ENCODE measurements at places on chromosomes 11 and 22.

DNA sequence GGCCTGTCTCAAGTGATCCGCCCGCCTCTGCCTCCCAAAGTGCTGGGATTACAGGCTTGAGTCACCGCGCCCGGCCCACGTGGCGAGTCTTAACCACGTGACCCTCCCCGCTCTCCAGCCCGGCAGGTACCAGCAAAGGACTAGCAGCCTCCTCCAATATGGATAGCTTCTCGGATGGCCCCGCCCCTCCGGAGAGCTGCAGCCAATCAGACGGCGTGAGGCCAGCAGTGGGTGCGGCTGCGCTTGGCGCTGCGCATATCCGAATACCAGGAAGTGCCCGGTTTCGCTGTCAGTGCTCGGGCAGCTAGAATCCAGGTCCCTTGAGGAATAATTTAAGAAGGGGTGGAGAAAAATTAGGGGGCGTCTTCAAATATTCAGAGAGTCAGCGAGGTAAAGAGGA lies 14.7 kb upstream of the PISD start:
- DNase-seq = peak; percentile 84

DNA sequence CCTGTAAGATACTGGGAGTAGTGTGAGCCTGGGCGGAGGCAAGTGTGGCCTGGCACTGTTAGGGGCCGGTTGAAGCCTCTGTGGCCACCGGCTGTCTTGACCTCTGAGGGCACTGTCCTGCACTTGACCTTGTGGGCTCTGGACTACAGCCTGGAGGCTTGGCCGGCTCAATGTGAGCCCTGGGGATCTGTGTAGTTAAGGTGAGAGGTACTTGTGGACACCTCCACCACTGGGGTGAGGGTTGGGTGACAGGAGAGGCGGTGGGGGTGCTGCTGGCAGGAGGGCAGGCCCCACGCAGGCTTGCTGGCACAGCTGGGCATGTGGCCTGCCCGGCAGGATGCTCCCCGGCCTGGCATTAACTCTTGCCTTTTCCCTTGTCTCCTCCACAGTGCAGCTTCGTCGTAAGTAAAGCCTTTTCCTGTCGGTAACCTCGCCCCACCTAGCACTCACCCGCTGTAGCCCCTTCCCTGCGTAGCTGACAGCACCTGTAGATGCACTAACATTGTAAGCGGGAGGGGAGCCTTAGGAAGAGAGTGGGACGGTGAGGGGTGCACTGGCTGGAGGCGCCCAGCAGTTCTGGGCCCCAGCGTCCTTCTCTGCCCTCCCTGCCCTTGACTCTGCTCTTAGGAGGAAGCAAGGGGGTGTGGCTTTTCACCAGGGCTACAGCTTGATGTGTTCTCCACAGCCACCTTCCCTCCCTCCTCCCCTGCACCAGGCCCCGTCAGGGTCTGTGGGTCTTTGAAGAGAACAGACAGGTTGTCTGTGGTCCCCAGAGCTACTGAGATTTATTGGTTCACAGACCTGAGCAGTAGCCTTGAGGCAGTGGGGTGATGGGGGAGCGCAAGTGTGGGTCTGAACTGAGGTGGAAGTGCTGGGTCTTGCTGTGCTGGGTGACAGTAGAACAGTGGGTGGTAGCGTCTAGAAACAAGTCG lies 17.6 kb downstream of the INCENP start:
- DNase-seq = no peak

GRCh38 chr22:37525073-37525745 lies 6.0 kb upstream of the CARD10 start:
- peak; percentile 21 for DNase-seq

- DNase-seq = no peak
Measured at GRCh38 chr11:77379253-77379652, 77.8 kb upstream of the GDPD4 start.

GRCh38 chr11:67062526-67063373 lies 6.1 kb downstream of the RHOD start:
- no peak for DNase-seq

- no peak for DNase-seq
Measured at GRCh38 chr11:133530501-133530835, 1.8 kb downstream of the OPCML start.

GRCh38 chr11:112156956-112157766 lies 6.7 kb downstream of the IL18 start:
- no peak for DNase-seq

GRCh38 chr11:98090861-98091505 lies 929.8 kb upstream of the CNTN5 start:
- no peak for DNase-seq

GRCh38 chr11:70176940-70177689 lies 26.0 kb upstream of the FADD start:
- DNase-seq = no peak

GRCh38 chr11:94655956-94656355 lies 88.8 kb downstream of the PIWIL4 start:
- DNase-seq = no peak

GRCh38 chr11:120216426-120217102 lies 5.7 kb downstream of the OAF start:
- no peak for DNase-seq

GRCh38 chr11:40403321-40403720 lies 1056.1 kb downstream of the LRRC4C start:
- no peak for DNase-seq

GRCh38 chr11:133835593-133836548 lies 9.4 kb downstream of the SPATA19 start:
- no peak for DNase-seq

DNA sequence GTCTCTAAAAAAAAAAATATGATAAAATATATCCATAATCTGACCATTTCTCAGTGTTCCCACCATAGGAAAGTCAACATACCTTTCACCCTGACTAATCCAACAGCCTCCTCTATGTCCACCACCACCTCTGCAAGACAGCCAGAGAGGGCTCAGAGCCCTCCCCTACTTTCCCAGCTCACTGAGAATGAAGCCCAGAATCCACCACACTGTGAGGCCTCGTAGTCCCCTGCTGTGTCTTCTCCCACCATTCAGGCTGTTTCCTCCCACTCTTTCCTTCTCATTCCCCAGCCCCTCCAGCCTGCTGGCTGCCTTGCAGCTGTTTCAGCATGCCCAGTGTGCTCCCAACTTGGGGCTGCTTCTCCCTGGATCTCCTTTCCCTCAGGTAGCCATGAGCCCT lies 27.0 kb downstream of the SGSM3 start:
- no peak for DNase-seq

DNA sequence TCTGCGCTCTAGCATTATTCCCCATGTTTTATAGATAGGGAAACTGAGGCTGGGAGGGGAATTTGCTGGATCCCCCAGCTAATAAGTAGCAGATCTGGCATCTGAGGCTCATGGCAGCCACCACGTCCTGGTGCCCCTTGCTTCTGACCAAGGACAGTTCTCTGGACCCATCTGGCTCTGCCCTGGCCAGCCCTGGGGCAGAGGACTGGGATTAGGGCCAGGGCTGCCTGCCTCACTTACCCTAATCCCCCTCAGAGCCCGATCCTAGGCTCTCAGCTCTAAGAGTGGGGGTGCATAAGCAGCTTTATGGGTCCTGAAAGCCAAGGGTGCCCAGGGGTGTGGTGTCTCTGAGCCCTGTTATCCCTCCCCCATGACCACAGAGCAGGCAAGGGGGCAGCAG lies at the start of gene CABP4:
Gene CABP4 (plus strand): TSS at position 301 of the 400 bp plus-strand sequence. CDS start 70 bp downstream, at position 371.
- no peak for DNase-seq

DNA sequence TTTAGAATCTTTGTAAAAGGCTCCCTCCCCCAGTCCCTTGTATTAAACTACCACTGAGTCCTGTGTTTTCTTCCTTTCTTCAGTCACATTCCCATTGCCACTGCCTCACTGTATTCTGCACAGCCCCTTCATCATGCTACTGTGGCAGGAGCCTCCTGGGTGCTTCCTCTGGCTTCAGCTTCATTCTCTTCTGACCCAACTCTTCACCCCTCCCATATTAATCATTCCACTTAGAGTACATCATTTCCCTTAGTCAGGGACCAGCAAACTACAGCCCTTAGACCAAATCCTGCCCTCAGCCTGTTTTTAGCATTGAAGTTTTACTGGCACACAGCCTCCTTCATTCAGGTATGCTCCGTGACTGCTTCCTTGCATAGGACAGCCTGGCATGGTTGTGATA lies 127.7 kb upstream of the MTNR1B start:
- DNase-seq = no peak

- no peak for DNase-seq
Measured at GRCh38 chr11:74670171-74670570, 61.1 kb downstream of the CHRDL2 start.

DNA sequence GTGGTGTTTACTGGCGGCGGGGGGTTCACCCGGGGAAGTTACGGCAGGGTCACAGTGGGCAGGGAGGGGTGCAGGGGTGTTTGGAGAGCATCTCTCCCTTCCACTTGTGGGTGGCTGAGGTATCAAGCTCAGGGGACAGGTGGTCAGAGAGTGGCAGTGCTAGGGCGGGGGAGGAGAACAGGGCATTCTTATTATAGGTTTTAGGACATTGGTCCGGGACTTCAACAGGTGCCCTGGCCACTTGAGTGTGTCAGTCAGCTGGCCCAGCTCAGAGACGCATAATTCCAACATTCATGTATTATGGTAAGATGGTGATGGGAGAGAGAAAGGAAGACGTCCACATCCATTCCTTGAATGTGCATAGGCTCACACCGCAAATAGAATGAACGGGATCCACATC lies 101.7 kb downstream of the TEAD1 start:
- no peak for DNase-seq

DNA sequence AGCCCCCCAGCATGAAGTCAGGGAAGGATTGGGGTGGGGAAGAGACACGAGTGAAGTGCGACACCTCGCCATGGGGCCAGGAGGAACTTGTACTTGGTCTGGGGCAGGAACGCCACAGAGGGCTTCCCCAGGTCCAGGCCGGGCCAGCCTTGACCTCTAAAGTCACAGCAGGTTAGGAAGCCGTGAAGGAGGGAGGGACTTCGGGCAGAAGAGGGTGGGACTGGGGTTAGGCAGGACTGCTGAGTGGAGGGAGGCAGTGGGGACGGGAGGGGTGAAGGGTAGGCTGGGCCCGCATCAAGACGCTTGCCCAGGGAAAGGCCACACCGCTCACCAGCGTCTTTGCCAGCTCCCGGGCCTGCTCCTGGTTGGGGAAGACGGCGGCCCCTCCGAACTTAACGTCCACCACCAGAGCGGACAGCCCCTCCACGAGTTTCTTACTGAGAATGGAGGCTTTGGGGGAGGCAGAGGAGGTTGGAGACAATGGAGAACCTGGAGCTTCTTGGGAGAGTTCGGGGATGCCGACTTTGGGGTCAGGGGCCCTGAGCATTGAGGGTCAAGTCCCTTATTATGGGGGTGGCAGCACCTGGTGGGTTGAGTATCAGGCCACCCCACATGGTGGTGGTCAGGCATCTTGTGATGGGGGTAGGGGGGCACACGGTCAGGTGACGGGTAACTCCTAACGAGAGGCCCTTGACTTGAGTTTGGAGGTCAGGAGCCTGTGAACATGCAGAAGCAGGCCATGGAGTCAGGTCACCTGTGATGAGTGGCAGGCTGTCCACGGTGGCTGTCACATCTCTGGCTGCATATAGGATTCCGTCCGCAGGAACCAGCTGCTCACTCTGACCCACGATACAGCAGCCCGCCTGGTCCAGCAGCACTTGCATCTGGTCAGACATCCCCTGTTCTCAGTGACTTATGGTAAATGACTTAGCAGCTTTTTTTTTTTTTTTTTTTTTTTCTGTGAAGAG lies 1.7 kb upstream of the SCO2 start:
- no peak for DNase-seq

DNA sequence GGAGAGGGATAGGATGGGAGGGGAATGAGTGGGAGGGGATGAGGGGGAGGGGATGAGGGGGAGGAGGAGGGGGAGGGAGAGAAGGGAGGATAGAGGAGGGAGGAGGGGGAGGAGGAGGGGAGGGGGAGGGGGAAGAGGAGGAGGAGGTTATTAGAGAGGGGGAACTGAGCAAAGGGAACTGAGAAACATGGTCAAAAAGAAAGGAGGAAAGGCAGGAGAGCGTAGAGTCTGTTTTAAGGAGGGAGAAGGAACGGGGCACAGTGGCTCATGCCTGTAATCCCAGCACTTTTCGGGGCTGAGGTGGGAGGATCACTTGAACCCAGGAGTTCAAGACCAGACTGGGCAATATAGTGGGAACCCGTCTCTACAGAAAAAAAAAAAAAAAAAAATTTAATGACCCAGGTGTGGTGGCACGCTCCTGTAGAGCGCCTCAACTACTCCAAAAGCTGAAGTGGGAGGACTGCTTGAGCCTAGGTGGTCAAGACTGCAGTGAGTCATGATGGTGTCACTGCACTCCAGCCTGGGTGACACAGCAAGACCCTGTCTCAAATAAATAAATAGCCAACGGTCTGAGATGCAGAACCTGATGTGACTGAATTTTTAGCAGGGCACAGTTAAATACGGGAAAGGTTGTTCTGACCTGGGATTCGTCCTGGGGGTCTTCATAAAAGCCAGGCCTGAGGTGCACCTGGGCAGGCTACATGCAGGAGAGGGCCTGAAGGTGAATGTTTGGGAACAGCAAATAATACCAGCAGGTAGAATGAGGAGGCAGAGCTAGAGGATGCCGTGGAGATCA lies 4.0 kb downstream of the B3GNT6 start:
- DNase-seq = no peak

DNA sequence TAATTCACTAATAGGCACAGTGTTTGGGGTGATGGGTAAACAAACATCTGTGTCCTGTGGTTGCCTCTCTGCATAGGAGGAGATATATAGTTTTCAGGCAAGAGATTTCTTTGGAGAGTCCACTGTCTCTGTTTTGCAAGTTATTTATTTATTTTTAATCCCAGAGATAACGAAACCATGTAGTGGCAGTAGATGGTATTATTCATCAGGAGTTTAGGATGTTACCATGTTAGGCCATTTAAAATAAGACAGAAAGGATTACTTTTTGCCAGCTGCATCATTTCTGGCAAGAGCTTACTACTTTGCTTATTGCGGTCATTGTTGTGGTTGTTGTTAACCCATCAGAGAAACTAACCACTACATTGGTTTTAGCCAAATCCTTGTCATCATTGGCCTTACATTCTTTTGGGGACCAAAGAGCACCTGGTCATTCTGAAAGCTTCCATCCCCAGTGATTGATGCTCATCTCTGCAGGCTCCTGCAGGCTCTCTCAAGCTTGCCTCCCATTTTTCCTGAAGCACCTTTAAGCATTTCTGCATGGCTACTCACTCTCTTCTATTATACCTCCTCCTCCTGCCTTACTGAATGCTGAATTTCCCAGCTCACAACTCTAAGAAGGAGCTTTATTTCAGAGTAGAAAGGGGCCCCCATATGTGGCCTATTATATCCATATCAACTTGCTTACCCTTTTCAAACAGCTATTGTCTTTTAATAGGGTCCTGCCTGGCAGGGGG lies 84.4 kb downstream of the CSTPP1 start:
- no peak for DNase-seq

DNA sequence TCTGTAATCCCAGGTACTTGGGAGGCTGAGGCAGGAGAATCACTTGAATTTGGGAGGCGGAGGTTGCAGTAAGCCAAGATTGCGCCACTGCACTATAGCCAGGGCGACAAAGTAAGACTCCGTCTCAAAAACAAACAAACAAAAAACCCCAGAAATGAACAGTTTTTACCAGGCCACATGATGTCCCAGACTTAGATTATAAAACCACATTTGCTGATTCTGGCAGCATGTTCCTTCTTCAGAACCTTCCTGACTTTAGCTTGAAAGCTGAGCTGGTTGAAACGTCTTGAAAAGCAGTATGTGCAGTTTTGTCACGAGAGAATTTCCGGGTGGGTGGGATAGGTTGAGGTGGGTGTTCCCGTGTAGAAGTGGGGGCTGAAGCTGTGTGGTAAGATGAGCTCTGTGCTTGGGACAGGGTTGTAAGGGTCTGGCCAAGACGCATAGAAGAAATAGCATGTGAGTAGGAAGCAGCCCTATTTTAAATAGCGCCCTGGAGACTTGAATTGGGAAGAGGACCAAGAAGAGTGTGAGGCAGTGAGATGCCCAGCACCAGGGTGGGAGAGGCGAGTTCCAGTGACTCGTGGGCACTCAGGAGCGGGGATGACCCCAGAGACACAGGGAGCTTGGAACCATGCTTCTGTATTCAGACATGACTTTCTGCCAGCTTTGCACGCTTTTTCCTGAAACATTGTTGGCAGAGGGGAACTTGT lies 7.6 kb downstream of the AP2A2 start:
- DNase-seq = no peak
